ENCODE measurements at places on chromosomes 11 and 22. TPM values are rescaled to one million over a fixed set of nuclear protein-coding genes. Genes with fewer than 3 reads are reported as not detected.
A peak's percentile ranks its signal among the peaks of the same experiment; 100 is the strongest.

The OR5L1 gene
- polyA plus RNA-seq, result not detected

- no peaks in the 10 kb centered on the region for H3K4me1 ChIP-seq
- H3K4me3 ChIP-seq, result no peak overlapping the region
Measured at GRCh38 chr11:71115770-71116692, 136.3 kb downstream of the SHANK2 start.

The RIMBP3B gene
- polyA plus RNA-seq, result 32.9 TPM

GRCh38 chr11:102610200-102610599 lies 14.9 kb downstream of the MMP20 start:
- H3K27me3 ChIP-seq, result no peaks in the 10 kb centered on the region
- no peak overlapping the region for H3K27ac ChIP-seq
- no peak for DNase-seq
- no peaks in the 10 kb centered on the region for H3K4me1 ChIP-seq
- H3K4me3 ChIP-seq, result no peak overlapping the region
- no peaks in the 10 kb centered on the region for H3K36me3 ChIP-seq

DNA sequence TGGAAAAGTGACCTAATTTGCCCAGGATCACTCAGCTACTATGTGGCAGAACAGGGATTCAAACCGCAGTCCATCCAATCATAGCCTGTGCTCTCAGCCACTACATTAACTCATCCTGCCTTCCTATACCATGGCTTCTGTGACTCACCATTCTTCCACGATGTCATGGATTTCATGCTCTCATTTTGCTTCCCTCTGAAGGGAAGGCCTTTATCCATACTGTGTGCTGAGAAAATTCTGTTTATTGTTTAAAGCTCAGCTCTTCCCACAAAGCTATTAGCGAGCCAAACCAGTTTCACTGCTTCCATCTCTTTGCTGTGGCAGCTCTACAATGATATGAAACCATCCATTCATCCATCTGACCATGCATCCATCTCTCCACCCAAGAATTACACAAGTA lies 289.9 kb downstream of the TENM4 start:
- H3K4me1 ChIP-seq, result peaks cover 9% of the 10 kb centered on the region
- no peak overlapping the region for H3K27ac ChIP-seq
- H3K4me3 ChIP-seq, result no peak overlapping the region
- no peaks in the 10 kb centered on the region for H3K27me3 ChIP-seq
- DNase-seq, result no peak
- no peaks in the 10 kb centered on the region for H3K36me3 ChIP-seq

DNA sequence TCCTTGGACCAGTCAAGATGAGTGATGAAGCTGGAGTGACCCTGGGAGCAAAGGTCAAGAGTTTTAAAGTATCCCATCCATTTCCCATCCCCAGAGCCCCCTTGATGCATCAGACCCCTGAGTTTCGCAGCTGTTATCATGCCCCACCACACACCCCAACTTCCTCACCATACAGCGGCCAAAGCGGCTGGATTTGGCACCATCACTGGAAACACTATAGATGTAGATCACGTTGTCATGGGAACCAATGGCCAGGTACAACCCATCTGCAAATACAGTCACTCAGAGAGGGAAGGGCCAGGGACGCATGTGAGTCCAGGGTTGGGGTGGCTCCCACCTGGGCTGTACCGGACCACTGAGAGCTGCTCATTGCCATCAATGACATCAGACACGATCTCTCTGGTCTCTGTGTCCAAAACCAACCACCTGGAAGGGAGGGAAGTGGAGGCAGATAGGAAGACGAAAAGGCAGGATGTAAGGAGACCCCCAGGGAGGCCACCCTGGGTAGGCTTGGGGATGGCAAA lies 2.2 kb upstream of the MTA2 start:
- no peak overlapping the region for H3K4me3 ChIP-seq
- no peak for DNase-seq
- H3K36me3 ChIP-seq, result no peaks in the 10 kb centered on the region
- H3K27me3 ChIP-seq, result no peaks in the 10 kb centered on the region
- peaks cover 26% of the 10 kb centered on the region for H3K4me1 ChIP-seq
- peak overlapping the region; percentile 98 for H3K27ac ChIP-seq

The MGAT3 gene
- 9.7 TPM for polyA plus RNA-seq

DNA sequence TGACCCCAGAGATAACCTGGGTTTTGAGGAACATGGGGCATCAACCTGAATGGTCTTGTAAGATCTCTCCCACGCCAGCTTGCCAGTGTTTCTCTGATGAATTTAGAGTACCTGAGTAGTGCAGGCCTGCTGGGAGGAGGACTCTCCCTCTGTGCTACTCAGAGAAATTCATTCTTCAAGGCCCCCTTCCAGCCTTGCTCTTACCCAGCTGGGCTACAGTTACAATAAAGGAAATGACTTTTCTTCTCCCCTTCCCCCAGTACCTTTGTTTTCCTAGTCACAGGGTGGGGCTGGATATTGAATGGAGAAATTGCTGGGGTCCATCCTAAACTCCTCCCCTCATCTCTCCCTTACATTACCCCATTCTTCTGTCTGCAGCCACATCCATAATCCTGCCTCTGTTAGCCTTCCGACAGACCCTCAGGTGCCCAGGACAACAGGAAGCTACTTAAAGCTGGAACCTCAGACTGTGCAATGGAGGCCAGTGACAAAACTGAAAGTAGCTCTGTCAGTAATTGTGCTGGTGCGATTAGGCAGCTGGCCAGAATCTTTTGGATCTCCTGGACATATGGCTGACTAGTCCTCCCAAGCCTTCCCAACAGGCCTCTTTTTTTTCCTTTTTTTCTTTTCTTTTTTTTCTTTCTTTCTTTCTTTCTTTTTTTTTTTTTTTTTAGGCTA lies 17.4 kb downstream of the LIMK2 start:
- H3K27me3 ChIP-seq, result no peaks in the 10 kb centered on the region
- H3K4me3 ChIP-seq, result no peak overlapping the region
- no peak overlapping the region for H3K27ac ChIP-seq
- H3K4me1 ChIP-seq, result peaks cover 17% of the 10 kb centered on the region
- H3K36me3 ChIP-seq, result no peaks in the 10 kb centered on the region

- no peaks in the 10 kb centered on the region for H3K36me3 ChIP-seq
- no peaks in the 10 kb centered on the region for H3K4me1 ChIP-seq
- no peak for DNase-seq
Measured at GRCh38 chr22:25689631-25690030, 52.4 kb upstream of the MYO18B start.

DNA sequence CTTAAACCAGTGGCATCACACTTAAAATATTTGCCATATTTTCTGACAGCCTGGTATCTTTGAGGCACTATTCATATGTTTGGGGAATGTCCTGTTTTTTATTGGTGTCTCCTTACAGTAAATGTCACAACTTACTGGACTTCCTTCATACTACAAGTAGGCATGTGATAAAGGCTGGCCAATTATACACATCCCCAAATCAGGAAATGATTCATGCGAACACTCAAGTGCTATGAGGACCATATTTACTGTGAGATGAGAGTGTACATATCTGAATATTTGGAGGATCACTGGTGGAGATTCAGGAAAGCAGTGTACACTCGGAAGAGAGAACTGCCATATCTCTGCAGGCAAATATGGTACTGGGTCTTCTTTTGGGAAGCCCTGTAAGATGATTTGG lies 913.8 kb upstream of the CHORDC1 start:
- no peak for DNase-seq
- H3K4me1 ChIP-seq, result no peaks in the 10 kb centered on the region
- H3K36me3 ChIP-seq, result no peaks in the 10 kb centered on the region

DNA sequence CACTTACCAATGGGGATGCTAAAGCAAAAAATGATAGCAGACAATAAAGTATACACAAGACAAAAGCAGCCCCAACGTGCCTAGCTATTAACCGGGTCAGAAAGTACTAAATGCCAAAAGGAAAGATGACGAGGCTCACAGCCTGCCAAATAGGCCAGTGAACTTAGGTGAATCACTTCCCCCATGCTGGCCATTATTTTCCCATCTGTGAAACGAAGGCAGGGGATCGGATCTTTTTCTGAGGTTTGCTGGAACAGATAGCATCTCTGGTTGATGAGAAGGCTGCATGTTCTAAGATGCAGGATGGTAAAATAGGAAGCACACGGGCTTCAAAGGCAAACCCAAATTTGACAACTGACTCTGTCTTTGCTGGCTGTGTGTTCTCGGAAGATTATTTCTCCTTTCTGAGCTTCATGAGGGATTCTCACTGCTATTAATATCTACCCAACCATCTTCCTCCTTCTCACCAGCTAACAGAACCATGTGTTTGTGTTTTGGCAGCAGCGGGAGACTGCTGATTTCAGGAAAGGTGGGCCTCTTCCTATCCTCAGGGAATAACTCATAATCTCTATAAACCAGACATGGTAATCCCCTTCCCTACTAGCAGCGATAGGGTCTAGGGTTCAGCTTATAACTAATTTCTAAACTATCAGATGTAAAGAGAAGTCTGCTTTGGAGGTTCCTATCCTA lies 390.7 kb downstream of the LARGE1 start:
- no peak overlapping the region for H3K27ac ChIP-seq
- H3K36me3 ChIP-seq, result no peaks in the 10 kb centered on the region
- H3K27me3 ChIP-seq, result no peaks in the 10 kb centered on the region
- no peaks in the 10 kb centered on the region for H3K4me1 ChIP-seq
- DNase-seq, result no peak

GRCh38 chr11:109173504-109173903 lies 248.5 kb upstream of the C11orf87 start:
- no peaks in the 10 kb centered on the region for H3K4me1 ChIP-seq
- no peaks in the 10 kb centered on the region for H3K27me3 ChIP-seq
- no peak for DNase-seq
- H3K4me3 ChIP-seq, result no peak overlapping the region

DNA sequence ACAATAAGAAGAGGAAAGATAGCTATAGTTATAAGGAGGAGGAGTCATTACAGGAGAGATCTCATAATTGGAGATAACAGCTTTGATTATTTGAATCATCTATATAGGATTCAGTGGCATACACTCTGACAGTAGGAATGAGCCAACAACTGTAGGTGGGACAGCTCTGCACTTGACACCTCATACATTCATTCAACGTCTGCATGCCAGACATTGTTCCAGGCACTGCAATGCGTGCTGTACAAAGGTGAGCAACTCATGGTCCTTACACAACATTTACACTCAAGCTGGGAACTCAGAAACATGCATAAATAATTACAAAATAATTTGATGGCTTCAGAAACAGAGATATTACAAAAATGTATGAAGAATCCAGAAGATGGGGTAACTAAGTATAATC lies 154.3 kb downstream of the MSANTD4 start:
- no peaks in the 10 kb centered on the region for H3K36me3 ChIP-seq
- H3K27ac ChIP-seq, result no peak overlapping the region
- H3K4me3 ChIP-seq, result no peak overlapping the region
- no peaks in the 10 kb centered on the region for H3K4me1 ChIP-seq
- H3K27me3 ChIP-seq, result no peaks in the 10 kb centered on the region

DNA sequence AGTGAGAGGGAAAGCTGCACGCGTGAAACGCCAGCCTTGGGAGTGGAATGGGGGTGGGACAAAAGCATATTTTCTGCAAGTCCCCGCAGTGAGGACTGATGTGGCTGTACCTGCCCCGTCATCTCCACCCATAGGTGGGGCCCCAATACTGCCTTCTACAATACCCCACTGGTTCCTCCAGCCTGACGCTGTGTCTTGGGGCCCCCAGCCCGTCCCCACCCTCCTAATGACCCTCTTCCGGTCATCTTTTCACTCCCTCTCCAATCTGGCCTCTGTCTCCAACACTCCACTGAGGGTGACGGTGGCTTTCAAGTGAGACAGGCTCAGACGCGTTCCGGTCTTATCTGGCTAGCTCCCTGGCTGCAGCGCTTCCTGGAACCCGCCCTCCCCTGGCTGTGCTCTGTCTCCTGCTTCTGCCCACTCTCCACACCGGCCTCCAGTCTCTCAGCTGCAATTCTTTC lies 104.2 kb downstream of the MICAL3 start:
- DNase-seq, result peak; percentile 86
- no peaks in the 10 kb centered on the region for H3K36me3 ChIP-seq
- peaks cover 46% of the 10 kb centered on the region for H3K4me1 ChIP-seq
- no peaks in the 10 kb centered on the region for H3K27me3 ChIP-seq

The CCDC73 gene
- polyA plus RNA-seq, result 1.0 TPM

DNA sequence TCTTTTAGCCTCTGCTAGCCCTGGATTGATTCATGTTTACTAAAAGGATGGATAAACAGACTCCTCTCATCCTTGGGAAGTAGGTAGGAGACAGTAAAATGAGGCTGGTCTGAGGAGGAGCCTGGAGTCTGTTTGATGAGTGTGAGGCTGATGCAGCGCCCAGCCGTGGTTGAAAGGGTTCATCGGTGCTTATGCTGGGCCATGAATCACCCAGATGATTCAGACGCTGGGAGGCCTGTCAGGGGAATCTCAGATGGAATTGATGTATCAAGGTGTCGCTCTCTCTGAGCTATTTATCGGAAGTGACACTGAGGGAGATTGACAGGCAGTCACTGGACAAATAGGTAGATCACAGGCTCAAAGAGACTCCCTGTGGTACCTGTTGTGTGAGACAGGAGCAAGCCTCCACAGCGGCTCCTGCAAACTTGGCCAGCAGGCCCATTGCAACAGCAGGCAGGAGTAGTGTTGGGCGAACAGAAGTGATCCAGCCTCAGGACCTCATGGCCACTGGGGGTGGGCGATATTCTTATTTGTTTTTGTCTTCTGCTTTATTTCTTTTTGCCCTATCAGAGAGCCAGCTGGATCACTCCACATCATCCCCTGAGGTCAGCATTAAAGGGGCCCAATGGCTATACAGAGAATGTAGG lies 109.9 kb upstream of the CADM1 start:
- no peak for DNase-seq
- no peak overlapping the region for H3K27ac ChIP-seq
- H3K4me1 ChIP-seq, result no peaks in the 10 kb centered on the region
- no peak overlapping the region for H3K4me3 ChIP-seq
- no peaks in the 10 kb centered on the region for H3K27me3 ChIP-seq

GRCh38 chr11:10657308-10658271 lies 36.0 kb downstream of the IRAG1 start:
- H3K4me3 ChIP-seq, result no peak overlapping the region
- H3K27me3 ChIP-seq, result no peaks in the 10 kb centered on the region
- no peaks in the 10 kb centered on the region for H3K36me3 ChIP-seq
- H3K27ac ChIP-seq, result peak overlapping the region; percentile 79
- peaks cover 73% of the 10 kb centered on the region for H3K4me1 ChIP-seq

- no peaks in the 10 kb centered on the region for H3K36me3 ChIP-seq
- H3K4me1 ChIP-seq, result no peaks in the 10 kb centered on the region
- no peak overlapping the region for H3K27ac ChIP-seq
- H3K27me3 ChIP-seq, result no peaks in the 10 kb centered on the region
- DNase-seq, result no peak
Measured at GRCh38 chr11:72251614-72252013, 7.6 kb upstream of the PHOX2A start.

DNA sequence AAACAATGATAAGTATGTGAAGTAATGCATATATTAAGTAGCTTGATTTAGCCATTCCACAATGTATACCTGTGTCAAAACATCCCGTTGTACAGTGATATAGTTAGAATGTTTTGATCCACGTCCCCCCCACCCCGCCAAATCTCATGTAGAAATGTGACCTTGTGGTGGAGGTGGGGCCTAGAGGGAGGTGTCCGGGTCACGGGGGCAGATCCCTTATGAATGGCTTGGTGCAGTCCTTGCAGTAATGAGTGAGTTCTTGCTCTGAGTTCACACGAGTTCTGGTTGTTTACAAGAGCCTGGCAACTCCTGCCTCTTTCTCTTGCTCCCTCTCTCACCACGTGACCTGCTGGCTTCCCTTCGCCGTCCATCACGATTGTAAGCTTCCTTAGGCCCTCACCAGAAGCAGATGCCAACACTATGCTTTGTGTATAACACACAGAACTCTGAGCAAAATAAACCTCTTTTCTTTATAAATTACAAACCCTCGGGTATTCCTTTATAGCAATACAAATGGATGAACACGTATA lies 41.6 kb downstream of the FANCF start:
- H3K27ac ChIP-seq, result no peak overlapping the region
- no peaks in the 10 kb centered on the region for H3K36me3 ChIP-seq
- no peaks in the 10 kb centered on the region for H3K4me1 ChIP-seq
